ENCODE measurements at places on chromosomes 3 and 15.

DNA sequence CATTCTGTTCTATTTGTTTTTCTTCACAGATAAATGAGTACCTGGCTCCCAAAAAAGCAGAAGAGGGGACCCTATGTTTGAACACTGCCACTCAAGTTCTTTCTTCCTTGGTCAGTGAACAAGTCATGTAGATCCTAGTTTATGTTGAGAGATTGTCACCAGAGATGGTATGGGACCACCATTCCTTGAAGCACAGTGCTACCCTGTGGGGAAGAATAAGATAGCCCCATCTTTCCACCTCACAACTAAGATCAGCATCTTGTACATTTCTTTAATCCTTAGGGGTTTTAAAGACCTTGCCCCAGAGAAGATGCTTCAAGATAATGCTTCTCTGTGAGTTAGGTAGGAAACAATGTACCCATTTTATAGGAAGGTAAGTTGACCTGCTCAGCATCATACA lies 233.5 kb upstream of the WNT5A start:
- no peak for DNase-seq

GRCh38 chr3:42804831-42805132 lies 492 bp upstream of the HIGD1A start:
- no peak for DNase-seq

- DNase-seq: no peak
These were observed 57.2 kb downstream of the POLQ start for GRCh38 chr3:121488628-121489027.

- no peak for DNase-seq
These were observed 137.9 kb upstream of the PRR20G start for GRCh38 chr3:127425505-127426443.

- peak; percentile 48 for DNase-seq
These were observed 1.5 kb downstream of the ITPKA start for GRCh38 chr15:41494922-41495735.

DNA sequence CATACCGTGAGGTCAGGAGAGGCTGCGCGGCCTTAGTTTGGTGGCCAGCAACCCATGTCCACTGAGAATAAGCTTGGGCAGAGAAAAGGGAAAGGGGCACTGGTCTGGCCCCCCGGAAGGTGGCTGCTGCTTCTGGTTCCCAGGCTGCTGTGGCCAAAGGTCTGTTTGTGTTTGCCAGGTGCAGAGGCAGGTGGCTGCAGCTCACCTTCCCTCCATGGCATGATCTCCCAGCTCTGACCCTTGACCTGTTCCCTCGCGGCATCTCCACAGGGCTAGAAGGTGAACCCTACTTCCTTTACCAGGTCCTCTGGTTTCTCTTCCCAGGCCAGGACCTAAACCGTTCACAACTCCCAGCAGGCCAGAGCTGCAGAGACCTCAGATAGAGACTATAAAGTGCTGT lies 13.8 kb downstream of the VPS18 start:
- DNase-seq: no peak

DNA sequence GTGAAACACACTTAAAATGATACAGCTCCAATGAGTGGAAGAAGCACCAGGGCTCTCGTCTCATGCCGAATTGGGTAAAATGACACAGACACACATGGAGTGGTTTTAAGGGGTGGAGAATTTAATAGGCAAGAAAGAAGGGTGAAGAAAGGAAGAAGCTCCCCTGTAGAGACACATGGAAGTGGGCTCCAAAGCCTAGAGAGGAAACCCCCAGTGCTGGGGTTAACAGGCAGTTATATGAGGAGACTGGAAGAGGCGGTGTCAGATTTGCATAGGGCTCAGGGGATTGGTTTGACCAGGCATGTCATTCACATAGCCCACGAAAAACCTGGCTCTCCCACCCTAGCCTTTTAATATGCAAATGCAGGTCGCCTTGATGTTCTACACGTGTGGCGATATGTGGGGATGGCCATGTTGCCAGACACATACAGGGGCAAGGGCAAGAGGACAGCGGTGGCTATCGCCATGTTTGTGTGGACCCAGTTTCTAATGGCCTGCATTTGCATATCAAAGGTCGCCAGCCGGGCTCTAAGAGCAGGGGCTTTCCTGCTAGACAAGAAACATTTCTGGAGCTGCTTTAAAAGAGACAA lies 1.9 kb upstream of the DPH6 start:
- no peak for DNase-seq

DNA sequence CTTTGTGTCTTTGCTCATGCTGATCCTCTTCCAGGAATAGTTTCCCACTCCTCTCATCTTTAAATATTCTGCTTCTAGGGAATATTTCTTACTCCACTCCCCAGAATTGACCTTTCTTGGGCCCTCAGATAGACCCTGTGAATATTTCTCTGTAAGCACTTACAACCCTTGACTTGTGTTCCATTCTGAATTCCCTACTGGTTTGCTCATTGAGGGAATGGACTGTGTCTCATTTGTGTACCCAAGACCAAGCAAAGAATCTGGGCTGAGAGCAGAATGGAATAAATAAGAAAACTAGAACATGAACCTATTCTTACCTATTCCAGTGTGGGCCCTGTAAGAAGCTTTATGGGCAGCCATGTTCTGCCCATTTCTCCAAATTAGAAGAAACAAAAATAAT lies 72.7 kb upstream of the TSPAN3 start:
- DNase-seq: no peak

- no peak for DNase-seq
These were observed 36.5 kb downstream of the ADAMTS9 start for GRCh38 chr3:64651303-64651702.

GRCh38 chr3:46508850-46509591 lies 11.2 kb downstream of the RTP3 start:
- DNase-seq: no peak

DNA sequence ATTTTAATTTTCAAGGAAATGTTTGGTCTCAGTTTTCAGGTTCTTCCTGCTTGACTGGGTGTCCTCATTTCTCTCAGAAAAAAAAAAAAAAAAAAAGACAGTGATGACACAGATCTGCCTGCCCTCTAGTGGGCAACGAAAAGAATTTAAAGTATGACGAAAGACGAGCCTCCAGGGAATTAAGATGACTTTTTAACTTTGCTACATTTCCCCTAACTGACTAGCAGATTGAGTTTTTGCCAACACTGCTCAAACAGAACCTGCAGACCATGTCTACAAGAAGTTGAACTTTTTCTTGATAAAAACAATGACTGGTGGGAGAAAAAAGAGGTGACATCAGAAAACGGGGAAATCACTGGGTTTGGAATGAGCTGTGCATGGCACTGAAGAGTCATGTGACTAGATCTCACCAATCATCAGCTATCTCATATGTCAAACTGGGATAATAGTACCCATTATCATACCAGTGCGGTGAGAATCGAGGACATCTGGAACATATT lies 40.8 kb downstream of the EOMES start:
- peak; percentile 56 for DNase-seq

DNA sequence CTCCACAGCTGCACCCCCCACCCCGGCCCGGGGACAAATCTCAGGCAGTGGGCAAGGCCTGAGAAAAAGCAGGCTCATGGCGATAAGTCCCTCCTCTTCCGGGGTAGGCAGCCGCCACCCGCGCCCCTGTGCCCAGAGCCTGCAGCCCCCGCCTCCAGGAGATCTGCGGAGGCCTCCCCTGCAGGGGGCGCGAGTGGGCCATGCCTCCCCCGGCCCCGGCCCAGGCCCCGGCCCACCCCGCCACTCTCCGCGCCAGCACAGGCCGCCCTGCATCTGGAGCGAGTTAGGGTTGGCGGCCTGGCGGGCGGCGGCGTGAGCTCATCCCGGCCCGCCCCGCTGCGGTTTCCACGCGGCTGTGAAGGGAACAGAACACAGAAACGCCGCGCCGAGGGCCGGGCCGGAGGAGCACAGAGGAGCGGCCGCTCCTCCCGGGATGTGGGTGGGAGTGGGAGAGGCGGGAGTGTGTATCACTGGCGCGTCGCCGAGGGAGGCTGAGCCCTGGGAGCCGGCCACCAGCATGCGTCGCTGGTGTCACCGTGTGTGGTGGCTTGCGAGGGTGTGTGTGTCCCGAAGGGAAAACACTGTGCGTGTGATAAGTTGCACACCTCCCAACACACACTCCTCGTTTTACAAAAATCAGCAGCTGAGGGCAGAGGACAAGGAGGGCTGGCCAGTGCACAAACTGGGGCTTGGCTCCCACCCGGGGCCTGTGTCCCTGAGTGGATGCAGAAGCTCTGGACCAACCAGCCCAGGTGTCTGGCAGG lies 17.2 kb downstream of the MYL3 start:
- DNase-seq: peak; percentile 73

DNA sequence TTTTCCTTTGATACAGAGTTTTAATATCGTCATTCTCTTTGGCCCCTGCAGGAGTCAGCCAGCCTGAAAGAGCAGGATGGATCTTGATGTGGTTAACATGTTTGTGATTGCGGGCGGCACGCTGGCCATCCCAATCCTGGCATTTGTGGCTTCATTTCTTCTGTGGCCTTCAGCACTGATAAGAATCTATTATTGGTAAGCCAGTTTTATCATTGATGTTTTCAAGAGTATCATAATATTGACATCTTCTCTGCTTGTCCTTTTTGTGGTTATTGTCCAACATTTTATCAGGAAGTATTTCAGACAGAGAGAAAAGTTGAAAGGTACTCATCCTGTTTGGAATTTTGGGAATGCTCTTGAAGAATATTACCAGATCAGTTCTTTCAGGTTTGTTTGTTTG lies 18.9 kb downstream of the ABHD6 start:
- no peak for DNase-seq

- no peak for DNase-seq
These were observed 137.5 kb downstream of the OPA1 start for GRCh38 chr3:193730511-193730910.

GRCh38 chr15:90300988-90301706 lies 35.7 kb downstream of the NGRN start:
- DNase-seq: peak; percentile 70

DNA sequence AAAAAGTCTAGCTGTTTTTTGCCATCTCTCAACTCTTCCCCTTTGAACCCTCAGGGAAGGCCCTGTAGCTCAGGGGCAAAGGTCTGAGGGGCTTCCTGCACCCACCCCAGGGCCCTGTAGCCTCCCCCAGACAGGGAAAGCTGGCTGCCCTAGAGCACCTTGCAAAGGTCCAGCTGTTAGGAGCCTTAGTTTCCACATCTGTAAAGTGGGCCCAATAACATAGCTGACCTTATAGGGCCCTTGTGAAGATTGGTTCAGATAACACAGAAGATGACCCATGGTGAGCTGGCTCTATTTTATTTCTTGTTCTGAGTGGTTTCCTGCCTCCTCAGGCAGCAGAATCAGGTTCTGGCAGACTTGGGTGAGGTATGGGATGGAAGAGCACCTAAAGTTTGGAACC lies 55.2 kb upstream of the SMAD6 start:
- DNase-seq: no peak

- no peak for DNase-seq
These were observed 9.8 kb upstream of the THSD4 start for GRCh38 chr15:71105444-71105843.

- no peak for DNase-seq
These were observed 57.1 kb upstream of the MBNL1 start for GRCh38 chr3:152211655-152212054.

- no peak for DNase-seq
These were observed 3.0 kb upstream of the TNFAIP8L3 start for GRCh38 chr15:51097553-51098330.

DNA sequence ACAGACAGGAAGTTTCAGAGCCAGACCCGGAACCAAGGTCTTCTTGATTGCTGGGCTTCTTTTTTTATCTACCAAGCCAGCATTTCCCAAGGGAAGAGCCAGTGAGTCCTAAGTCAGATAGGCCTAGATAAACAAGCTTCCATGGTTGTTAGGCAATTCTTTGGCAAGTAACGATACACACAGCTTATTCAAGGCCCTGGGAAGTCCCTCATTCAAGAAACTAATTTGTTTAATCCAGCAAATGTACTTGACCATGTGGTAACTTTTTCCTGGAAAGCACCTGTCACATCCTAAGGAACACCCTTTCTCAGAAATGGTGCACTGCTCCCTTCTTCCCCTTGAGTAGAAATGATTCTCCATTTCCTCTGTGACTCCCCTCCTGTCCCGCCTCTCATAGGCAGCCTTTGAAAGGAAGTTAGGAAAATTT lies 209.9 kb downstream of the ITPR1 start:
- DNase-seq: no peak

- no peak for DNase-seq
These were observed 79.8 kb downstream of the TGFBR2 start for GRCh38 chr3:30686176-30686575.

- DNase-seq: no peak
These were observed 68.4 kb downstream of the HERC1 start for GRCh38 chr15:63765338-63765737.

DNA sequence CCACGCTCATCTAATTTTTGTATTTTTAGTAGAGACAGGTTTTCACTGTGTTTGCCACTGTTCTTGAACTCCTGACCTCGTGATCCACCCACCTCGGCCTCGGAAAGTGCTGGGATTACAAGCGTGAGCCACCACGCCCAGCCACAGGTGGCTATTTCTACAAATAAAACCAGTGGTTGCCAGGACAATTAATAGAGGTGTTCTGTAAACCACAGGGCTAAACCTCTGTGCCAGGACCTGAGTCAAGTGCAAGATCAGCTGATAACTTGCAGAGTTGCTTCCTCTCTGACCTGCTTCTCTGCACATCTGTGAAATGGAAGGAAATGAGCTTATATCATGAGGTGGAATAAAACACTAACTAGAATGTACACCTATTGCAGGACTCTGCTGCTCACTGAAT lies 72.8 kb downstream of the CD200R1L start:
- DNase-seq: peak; percentile 27

- no peak for DNase-seq
These were observed 41.0 kb downstream of the BHLHE40 start for GRCh38 chr3:5020242-5020722.

DNA sequence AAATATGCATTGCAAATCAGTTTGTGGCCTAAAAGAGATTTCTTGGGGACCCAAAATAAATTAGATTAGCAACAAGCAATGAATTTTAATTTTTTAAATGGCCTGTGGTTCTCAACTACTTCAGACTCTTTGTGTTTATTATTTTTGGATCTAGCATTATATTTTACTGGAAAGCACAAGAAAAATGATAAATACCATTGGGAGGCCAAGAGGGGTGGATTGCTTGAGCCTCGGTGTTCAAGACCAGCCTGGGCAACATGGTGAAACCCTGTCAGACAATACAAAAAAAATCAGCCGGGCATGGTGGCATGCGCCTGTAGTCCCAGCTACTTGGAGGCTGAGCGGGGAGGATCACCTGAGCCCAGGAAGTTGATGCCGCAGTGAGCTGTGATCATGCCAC lies 13.6 kb downstream of the LACTB start:
- no peak for DNase-seq

Measured in activated CD8-positive, alpha-beta T cell treated with anti-CD3 and anti-CD28 coated beads, Interleukin-2, amount 10 ng/mL, durations not matched to agents 7 days and 5 days (primary cell).